ENCODE measurements at places on chromosomes 5 and 9. TPM values are rescaled to one million over a fixed set of nuclear protein-coding genes. Genes with fewer than 3 reads are reported as not detected.

- DNase-seq: no peak
These were observed 16.6 kb upstream of the EGFL7 start for GRCh38 chr9:136645903-136646754.

DNA sequence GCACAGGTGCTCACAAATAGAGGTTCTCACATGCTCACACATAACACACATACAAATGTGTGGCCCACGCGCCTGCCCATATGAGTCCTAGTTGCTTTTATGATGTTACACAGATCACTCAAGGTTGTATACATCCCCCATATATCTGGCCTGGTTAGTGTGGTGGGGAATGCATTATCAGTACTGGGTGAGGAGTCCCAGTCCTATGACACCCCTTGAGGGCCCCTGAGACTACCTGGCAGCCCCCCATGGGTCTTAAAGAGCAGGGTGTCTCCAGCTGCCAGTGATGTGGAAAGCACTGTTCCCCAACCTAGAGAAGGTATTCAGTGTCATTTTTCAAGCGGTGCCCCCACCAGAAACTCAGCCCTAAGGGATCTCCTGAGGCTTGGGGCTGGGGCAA lies 2.8 kb upstream of the HAND1 start:
- no peak for DNase-seq

- DNase-seq: no peak
These were observed 141.7 kb downstream of the WDR70 start for GRCh38 chr5:37520811-37521210.

GRCh38 chr5:88108490-88109279 lies 160.0 kb downstream of the TMEM161B start:
- no peak for DNase-seq

GRCh38 chr5:132058646-132059042 lies 1.8 kb upstream of the IL3 start:
- no peak for DNase-seq

DNA sequence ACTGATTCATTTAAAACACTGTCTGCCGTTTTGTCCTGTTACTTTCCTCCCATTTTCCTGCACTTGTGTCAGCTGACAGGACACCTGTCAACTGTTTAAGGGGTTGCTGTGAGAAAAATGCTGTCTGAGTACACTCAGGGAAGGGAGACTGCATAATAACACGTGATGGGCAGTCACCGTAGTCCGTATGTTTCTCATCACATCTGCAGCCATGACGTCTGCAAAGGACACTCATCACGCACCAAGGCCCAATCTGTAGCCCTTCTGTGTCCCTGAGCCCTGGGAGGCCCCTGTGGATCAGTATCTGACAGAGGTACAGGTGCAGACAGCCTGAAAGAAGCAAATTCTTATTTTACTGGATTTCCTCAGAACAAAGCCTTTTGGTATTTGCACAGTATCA lies 396.3 kb downstream of the YTHDC2 start:
- no peak for DNase-seq

- DNase-seq: no peak
These were observed 153.8 kb upstream of the FST start for GRCh38 chr5:53326424-53327153.

- DNase-seq: no peak
These were observed 2.6 kb upstream of the SLC25A51 start for GRCh38 chr9:37906312-37907239.

- DNase-seq: no peak
These were observed 9.1 kb upstream of the XPA start for GRCh38 chr9:97706246-97706645.

GRCh38 chr5:141040093-141040770 lies 10.9 kb upstream of the PCDHB1 start:
- no peak for DNase-seq

DNA sequence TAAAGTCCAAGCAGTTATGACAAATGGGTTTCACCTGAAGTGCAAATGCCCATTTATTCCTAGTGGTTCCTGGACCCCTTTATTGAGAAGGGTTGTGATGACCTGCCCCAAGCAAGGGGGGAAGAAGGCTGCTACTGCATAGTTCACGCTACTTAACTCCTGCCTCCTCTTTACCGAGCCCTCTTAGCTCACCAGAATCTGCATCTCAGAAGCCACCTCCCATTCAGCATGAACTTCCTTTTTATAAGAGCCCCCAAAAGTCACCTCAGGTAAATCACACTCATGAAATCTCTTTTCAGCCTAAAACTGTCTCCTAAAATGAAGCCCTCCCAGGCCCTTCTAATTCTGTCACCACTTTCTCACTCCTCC lies 26.6 kb upstream of the C9orf72 start:
- no peak for DNase-seq

DNA sequence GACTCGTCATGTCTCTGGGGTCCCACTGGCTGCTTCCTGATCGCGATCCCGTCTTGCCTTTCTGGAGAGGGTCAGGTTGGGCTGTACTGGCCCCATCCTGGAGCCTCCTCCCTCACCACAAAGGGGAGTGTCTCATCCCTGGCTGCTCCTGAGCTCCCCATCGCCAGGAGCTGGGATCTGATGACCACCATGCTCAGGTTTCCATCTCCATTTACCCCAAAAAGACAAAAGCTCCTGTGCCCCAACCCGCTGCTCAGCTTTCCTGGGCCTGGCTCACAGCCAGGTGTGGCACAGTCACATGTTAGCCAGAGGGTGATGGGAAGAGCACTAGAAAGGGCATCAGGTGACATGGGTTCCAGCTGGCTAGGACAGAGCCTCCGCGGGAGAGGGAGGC lies 47.3 kb upstream of the CDKN2AIPNL start:
- DNase-seq: no peak

- DNase-seq: no peak
These were observed 76.2 kb upstream of the NTRK2 start for GRCh38 chr9:84593352-84593751.

DNA sequence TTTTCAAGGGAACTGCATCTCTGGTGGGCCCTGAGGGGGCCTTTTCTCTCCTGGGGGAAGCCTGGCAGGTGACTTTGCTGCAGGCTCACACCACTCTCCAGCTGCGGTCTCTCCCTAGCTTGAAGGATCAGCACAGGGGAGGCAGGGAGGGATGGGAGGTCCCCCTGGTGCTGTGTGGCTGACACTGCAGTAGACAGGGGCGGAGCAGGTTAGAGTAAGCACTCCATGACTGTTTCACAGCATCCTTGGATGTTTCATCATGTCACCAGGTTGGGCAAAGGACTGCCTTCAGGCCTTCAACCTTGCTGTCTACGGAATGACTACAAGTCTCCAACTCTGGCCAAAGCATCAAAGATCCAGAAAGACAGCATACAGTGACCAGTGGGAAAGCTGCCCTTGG lies 470.7 kb downstream of the CDK5RAP2 start:
- DNase-seq: no peak

- DNase-seq: no peak
These were observed 80.3 kb downstream of the ANKRD33B start for GRCh38 chr5:10644192-10644591.

STARD4 gene
- total RNA-seq: 18.9 TPM

DNA sequence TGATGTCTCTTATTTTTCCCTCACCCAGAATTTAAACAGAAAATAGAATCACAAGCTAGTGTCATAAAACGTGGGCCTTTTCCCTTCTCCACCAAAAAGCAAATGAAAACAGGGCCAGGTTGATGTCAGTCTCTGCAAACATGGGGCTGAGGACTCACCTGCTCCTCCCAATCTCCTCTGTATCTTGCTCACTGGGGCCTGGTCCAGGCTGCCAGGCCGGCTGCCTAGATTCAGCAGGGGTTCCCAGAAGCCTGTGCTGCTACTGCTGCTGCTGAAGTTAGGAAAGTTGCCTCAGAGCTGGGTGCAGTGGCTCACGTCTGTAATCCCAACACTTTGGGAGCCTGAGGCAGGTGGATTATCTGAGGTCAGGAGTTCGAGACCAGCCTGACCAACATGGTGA lies 84.3 kb downstream of the PCDH1 start:
- no peak for DNase-seq

GRCh38 chr5:175691761-175692160 lies 33.9 kb downstream of the HRH2 start:
- DNase-seq: no peak

DNA sequence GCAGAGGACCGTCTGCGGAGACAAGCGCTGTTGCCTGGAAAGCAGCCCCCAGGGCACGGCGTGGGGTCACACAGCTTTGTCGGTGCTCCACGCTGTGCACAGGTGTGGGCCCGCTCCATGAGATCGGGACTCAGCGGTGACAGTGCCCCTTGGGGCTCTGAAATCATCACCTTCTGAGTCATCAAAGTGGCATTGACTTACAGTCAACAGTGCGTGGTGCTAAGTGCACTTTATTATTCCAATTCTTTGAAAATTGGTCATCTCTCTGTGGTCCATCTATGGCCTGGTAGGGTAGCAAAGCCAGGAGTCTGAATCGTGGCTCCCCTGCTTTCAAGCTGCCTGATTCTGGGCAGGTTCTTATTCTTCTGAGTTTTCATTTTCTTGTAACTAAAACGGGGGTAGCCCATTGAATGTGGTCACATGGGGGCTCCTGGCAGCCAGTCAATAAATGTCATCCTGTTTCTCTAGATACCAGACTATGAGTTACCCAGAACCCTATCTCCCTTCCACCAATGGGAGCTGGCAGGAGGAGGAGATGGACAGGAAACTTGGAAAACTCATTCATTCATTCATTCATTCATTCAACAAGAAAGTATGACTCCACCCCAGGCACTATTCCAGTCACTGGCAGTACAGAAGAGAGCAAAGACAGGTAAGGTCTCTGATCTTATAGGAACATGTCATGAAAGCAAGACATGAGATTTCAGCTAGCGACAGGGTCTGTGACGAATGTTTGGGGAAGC lies 20.3 kb upstream of the UNC5A start:
- peak; percentile 48 for DNase-seq

GRCh38 chr9:121281614-121282276 lies 13.8 kb downstream of the GSN start:
- peak; percentile 60 for DNase-seq

IGIP gene
- total RNA-seq: 8.4 TPM

DNA sequence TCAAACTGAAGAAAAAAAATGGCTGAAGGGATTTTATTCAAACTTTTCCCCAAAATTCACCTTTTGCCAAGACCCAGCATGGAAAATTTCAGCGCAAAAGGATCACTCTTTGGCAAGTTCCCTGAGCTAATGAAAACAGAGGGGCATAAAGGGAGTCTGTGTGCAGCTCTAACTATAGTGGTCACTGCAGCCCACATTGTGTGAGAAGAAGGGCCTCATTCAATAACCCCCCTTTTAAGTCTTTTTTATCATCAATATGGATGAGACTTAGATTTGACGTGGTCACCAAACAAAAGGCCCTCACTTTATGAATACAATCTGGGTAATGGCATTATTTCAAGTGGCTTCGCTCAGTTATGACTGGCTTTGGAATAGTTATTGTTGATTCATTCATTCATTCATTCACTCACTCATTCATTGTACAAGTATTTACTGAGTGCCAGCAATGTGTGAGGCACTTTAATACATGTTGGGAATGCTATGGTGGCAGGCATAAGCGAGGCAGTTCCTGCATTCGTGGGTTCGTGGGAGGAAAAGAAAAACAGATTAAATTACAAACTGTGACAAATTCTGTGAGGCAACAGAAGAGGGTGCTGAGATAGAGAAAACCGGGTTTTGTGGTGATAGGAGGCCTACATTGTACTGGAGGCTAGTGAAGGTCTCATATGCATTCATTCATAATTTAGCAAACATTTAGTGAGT lies 145.7 kb upstream of the KLF4 start:
- DNase-seq: no peak

- no peak for DNase-seq
These were observed 1.4 kb downstream of the GRIN1 start for GRCh38 chr9:137140151-137141012.

EFNA5 gene
- not detected for total RNA-seq

PURA gene
- total RNA-seq: 23.7 TPM

DNA sequence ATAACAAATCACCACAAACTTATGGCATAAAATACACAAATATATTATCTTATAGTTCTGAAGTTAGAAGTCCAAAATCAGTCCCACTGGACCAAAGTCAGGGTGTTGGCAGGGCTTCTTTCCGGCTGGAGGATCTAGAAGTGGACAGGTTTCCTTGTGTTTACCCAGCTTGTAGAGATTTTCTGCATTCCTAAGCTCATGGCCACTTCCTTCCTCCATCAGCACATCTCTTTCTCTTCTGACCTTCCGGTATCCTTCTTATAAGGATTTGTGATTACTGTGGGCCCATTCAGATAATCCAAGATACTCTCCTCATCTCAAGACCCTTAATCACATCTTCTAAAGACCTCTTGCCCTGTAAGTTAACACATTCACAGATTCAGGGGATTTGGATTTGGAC lies 97.6 kb downstream of the RAB3C start:
- no peak for DNase-seq

DNA sequence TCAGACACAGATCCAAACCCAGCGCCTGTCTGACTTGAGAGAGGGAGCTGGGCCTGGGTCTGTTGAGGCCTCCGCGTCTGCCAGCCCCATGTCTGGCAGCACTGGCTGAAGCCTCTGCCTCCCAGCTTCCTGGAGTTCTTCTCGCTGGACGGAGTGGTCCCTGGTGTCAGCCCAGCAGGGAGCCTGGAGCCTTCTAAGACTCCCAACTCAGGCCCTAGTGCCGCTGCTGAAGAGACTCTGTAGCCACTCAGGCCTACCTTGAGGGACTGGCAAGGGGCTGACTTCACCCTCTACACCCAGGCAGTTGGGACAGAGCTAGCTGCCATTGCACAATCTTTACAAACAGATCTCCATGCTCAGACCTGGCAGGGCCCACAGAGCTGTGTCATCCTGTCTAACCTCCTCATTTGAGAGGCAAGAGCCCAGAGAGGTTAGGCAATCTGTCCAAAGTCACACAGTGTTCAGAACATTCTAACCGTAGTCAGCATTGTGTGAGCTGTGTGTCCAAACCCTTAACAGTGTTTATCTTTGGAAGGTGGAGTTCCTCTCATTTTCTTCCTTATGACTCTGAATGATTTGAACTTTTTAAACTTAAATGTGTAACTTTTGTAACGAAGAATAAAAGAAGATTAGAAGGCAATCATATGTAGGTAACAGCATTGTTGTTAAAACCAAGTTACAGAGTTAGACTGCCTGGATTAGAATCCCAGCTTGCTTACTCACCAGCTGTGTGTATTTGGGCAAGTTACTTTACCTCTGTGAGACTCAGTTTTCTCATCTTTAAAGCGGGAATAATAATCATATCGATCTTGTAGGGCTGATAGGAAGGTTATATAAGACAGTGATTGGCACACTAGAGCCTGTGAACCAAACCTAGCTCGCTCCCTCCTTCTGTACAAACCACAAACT lies 4.6 kb upstream of the DUSP1 start:
- DNase-seq: peak; percentile 79

- no peak for DNase-seq
These were observed 367.3 kb downstream of the TUSC1 start for GRCh38 chr9:25310961-25311360.

DNA sequence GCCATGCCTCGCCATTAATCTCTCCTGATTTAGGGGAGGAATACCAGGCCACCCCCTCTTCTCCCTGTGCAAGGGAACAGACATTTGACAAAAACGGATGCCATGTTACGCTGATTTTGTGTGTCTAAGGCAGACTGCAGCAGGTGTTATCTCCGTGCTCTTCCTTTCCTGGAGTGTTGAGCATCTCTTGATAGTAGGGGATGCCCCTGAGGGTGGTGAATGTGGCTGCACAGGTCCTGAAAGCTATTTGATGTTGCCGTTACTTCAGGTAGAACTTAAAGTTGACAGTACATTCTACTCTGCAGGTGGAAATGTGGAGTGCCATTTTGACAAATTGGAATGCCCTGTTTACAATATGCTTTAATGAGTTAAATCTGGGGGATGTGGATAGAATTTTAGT lies 21.5 kb downstream of the TENT4A start:
- no peak for DNase-seq

FGF10 gene
- total RNA-seq: not detected

SOX30 gene
- total RNA-seq: 0.18 TPM
